ENCODE measurements at places on chromosomes 1 and 21. TPM values are rescaled to one million over a fixed set of nuclear protein-coding genes. Genes with fewer than 3 reads are reported as not detected.

The CLCA1 gene
- not detected for total RNA-seq

The DMRTA2 gene
- total RNA-seq: 0.04 TPM

DNA sequence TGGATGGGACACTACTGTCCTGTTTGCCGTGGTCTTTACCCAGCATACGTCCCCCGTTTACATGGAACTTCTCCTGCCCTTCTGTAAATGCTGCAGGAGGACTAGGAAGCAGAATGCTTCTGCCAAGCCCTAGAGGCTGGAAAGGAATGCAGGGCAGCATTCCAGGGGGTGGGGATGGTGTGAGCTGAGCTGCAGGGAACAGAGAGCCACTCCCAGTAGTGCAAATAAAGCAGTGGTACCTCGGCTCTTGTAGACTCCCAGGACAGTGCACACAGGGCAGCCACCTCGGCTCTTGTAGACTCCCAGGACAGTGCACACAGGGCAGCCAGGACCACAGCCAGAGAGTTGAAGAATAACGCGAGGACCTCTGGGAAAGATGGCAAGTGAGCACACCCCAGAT is 35.4 kb downstream of the PTPRU start:
- H3K36me3 ChIP-seq: no peaks in the 10 kb centered on the region
- H3K27ac ChIP-seq: no peak overlapping the region
- no peak overlapping the region for H3K4me3 ChIP-seq
- no peaks in the 10 kb centered on the region for H3K27me3 ChIP-seq
- no peaks in the 10 kb centered on the region for H3K4me1 ChIP-seq
- DNase-seq: no peak

DNA sequence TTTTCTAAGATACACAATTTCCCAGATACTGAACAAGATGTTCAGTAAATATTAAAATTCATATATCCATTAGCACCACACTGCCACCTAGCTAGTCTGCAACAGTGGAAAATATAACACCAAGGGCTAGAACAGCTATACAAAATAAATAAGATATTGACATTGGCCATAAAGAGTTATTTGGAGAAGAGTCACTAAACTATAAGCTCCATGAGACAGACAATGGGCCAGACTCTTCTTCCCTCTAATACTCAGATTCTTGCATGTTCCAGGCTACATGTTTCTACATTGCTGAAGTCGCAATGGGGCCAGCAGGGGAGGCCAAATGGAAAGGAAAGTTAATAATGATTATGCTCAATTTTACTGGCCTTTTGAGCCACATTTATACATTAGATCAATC is 21.5 kb downstream of the SPATA6 start:
- no peak overlapping the region for H3K4me3 ChIP-seq
- no peaks in the 10 kb centered on the region for H3K36me3 ChIP-seq
- H3K4me1 ChIP-seq: no peaks in the 10 kb centered on the region
- DNase-seq: no peak
- H3K27ac ChIP-seq: no peak overlapping the region

GRCh38 chr1:101284021-101284420 is 47.2 kb downstream of the S1PR1 start:
- H3K27me3 ChIP-seq: no peaks in the 10 kb centered on the region
- no peaks in the 10 kb centered on the region for H3K4me1 ChIP-seq
- H3K27ac ChIP-seq: no peak overlapping the region
- H3K4me3 ChIP-seq: no peak overlapping the region

DNA sequence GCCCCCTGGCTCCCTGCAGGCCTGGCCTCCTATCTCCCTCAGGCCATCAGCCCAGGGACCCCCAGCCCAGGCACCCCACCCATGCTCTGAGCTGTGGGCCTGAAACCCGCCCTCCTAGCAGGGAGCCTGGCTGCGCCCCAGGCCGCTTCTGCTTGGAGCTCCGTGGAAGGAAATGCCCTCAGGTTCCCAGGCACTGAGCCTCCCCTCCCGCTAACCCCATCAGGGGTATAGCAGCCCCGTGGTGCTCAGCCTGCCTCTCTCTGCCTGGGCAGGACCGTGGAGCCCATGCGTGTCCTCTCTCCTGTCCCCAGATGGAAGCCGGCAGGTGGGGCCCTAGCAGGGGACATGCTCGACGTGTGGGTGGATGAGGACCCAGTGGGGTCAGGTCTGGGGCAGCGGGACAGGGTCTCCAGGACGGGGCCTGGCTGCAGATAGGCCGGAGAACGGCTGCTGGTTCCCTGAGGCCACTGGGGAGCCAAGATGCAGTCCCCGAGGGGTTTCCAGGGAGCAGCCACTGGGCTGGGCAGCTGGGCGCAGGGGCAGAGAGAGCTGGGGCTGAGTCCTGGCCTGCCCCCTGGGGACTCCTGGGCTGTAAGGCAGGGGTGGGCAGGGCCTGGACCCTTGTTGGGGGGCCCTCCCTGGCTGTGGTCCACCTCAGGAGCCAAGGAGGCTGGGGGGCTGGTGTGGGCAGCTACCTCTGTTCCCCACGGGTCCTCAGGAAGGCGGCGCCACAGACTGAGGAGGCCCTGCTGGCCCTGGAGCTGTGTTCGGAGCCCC is 75.5 kb downstream of the MORN1 start:
- no peaks in the 10 kb centered on the region for H3K36me3 ChIP-seq
- no peak overlapping the region for H3K4me3 ChIP-seq
- H3K27me3 ChIP-seq: no peaks in the 10 kb centered on the region

DNA sequence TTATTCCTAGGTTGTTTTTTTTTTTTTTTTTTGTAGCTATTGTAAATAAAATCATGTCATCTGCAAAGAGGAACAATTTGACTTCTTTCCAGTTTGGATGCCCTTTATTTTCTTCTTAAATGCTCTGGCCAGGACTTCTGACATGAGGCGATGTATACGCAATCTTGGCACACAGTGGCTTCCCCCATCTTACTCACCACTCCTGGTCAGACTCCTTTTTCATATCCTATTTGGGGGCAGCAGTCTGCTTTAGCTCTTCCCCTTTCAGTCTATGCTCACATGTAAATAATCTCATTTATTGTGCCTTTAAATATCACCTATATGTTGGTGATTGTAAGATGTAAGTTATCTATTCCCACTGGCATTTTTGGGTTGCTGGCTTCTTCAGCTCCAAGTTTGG is 56.1 kb downstream of the SLAMF6 start:
- H3K4me1 ChIP-seq: peaks cover 65% of the 10 kb centered on the region
- no peaks in the 10 kb centered on the region for H3K36me3 ChIP-seq
- H3K4me3 ChIP-seq: no peak overlapping the region
- H3K27ac ChIP-seq: peak overlapping the region; percentile 79

All from Karpas-422 (cell line).